A673 (cell line): ENCODE measurements at places on chromosomes 6 and 20. TPM values are rescaled to one million over a fixed set of nuclear protein-coding genes. Genes with fewer than 3 reads are reported as not detected.

ANKRD66 gene
- not detected in 2 replicates for total RNA-seq

MUC21 gene
- not detected in 2 replicates for total RNA-seq

TPMT gene
- total RNA-seq, result 8.3 and 9.8 TPM in 2 replicates

FANCE gene
- total RNA-seq, result 19.2 and 23.4 TPM in 2 replicates

ADGRF1 gene
- total RNA-seq, result not detected in 2 replicates

ARMC2 gene
- 12.0 and 12.6 TPM in 2 replicates for total RNA-seq

ZNF334 gene
- 4.4 and 4.5 TPM in 2 replicates for total RNA-seq

SYNDIG1 gene
- total RNA-seq, result 16.6 and 17.9 TPM in 2 replicates

TNFRSF21 gene
- 31.3 and 36.0 TPM in 2 replicates for total RNA-seq

MOXD1 gene
- not detected in 2 replicates for total RNA-seq

PARD6B gene
- 24.7 and 28.1 TPM in 2 replicates for total RNA-seq

KCNK16 gene
- total RNA-seq, result not detected in 2 replicates

TCP1 gene
- total RNA-seq, result 505 and 528 TPM in 2 replicates

THEMIS gene
- total RNA-seq, result not detected in 2 replicates

PAX1 gene
- total RNA-seq, result 0.09 and 0.50 TPM in 2 replicates

HLA-DRB5 gene
- not detected in 2 replicates for total RNA-seq

VWA7 gene
- total RNA-seq, result 2.7 and 2.8 TPM in 2 replicates

ANGPT4 gene
- not detected in 2 replicates for total RNA-seq

TSPO2 gene
- total RNA-seq, result not detected in 2 replicates

WFDC8 gene
- not detected in 2 replicates for total RNA-seq

CASS4 gene
- total RNA-seq, result 0.11 and 0.28 TPM in 2 replicates

CGA gene
- not detected in 2 replicates for total RNA-seq

SPDEF gene
- total RNA-seq, result 0.22 TPM in 1 of 2 replicates, not detected in the other

CALHM6 gene
- total RNA-seq, result not detected in 2 replicates
